Sciatic nerve (tissue), 2 donors: ENCODE measurements at places on chromosomes 7 and 10.

DNA sequence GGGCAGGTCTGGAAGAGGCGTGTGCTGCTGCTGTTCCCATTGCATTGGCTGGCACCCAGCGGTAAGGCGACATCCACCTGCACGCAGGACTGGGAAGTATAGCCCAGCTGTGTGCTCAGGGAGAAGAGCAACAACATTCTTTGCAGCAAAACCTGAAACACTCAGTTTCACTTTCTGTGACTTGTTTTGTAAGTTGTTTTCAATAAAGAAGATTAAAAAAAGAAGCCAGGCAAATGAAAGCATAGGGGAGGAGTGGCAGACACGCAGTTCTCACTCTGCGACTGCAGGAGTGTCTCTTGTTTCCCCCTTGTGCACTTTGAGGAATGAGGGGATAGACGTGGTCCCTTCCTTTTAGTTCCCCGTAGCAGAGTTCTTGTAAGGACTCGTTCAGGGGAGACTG, 5.8 kb downstream of the FBH1 start:
- DNase-seq, result no peak

- DNase-seq, result no peak
These were observed 184.5 kb upstream of the INHBA start for GRCh38 chr7:41887416-41887815.

DNA sequence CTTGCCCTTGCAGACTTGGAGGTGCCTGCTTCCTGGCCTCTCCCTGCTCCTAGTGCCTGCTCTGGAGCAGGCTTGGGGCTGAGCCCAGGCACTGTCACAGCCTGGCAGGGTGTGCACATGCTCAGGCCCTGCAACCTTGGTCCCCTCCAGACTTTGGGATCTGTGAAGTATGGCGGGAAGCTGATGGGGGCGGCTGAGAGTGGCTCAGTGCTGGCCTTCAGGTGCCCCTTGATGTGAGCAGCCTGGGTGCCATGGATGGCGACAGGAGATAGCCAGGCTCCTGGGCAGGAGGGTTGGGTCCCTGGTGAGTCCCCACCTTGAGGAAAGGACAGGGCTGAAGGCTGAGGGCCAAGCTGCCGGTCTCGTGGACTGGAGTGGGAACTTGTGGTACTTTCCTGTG, 700.4 kb upstream of the KCND2 start:
- DNase-seq, result no peak

DNA sequence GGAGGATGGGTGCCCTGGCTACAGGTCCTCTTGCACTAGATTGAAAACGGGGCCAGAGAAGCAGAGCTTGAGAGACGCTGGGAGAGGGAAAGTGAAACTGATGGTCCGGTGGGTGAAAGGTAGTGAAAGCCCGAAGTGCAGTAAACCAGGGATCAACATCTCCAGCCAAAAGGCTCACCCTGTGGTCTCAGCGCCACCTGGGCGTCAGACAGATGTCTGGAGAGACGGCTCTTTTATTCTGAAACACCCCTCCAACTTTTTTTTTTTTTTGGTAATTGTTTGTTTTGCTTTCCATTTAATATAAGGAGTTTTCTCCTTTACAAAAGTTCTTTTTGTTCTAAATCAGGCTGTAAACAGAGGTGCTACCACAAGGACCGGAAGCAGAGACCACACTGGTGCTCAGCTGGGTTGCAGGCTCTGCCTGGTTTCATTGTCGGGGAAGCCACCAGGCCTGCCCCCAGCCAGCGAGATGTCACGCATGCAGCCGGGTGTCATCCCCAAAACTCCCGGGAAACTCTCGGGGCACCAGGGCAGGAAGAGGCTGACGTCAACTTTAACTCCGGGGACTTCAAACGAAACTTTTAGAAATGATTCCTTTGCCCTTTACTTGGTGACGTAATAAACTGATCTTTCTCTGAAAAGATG, 11.2 kb downstream of the IL2RA start:
- DNase-seq, result peak; percentile 74

DNA sequence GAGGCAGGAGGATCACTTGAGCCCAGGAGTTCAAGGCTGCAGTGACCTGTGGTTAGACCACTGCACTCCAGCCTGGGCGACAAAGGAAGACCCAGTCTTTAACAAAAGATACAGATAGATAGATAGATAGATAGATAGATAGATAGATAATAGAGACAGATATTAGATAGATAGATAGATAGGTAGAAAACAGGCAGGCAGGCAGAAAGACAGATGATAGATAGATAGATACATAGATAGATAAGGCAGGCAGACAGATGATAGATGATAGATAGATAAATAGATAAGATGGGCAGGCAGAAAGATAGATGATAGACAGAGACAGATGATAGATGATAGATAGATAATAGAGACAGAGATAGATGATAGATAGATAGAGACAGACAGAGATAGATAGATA, 54.5 kb downstream of the TMEM130 start:
- no peak for DNase-seq

DNA sequence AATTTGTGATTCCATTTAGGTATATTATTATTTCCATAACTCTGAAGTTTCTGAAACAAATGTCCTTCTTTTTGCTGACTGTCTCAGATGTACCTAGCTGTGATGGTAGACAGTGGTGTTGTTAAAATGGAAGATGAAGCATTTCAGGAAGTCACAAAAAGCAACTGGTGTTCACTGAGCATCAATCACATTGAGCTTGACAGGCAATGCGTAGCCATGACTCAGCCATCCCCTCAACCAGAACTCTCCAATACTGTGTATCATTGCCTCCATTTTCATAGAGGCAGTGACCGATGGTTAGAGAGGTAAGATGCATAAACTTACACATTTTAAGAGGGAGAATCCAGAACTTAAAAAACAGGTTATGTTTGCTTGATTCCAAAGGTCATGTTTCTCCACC, 434.0 kb downstream of the INHBA start:
- no peak for DNase-seq

DNA sequence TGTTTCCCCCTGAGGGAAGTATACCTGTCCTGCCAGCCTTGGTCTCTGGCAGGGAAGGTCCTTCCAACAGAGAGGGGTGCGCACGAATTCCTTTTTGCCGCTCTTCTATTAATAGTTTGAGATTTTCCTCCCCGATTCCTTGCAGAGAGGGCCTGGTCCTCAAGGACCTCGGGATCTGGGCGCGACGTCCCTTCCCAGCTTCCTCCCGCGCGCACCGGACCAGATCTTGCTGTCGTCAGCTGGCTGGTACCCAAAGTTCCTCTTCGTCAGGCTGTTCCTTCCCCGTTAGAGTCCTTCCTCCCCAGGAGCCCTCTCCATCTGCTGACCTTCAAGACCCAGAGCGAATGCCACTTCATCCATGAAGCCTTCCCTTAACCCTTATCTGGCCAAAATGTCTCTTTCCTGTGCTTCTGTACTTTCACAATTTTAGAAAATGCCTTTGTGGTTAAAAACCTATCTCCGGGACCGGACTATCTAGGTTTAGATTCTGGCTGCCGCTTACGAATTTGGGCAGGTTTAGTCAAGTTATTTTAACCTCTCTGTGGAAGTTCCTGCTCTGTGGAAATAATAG, 851 bp upstream of the GOT1 start:
- DNase-seq, result peak; percentile 83

DNA sequence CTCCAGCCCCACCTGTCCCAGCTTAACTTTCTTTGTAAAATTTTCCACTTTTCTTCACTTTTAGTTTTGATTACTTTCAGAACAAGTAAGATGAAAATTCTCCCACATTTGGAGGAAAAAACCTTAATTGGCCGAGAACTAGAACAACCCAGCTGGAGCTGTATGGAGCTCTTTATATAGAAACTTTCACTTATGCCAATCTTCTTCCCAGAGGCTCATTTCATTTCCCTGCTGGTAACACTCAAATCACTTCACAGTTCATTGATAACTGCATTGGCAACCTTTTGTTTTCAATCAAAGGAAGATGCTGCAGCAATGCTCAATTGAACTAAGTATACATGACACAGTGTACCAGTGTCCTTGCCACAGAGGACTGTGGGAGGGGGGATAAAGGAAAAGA, 176.2 kb upstream of the NOBOX start:
- DNase-seq, result no peak

DNA sequence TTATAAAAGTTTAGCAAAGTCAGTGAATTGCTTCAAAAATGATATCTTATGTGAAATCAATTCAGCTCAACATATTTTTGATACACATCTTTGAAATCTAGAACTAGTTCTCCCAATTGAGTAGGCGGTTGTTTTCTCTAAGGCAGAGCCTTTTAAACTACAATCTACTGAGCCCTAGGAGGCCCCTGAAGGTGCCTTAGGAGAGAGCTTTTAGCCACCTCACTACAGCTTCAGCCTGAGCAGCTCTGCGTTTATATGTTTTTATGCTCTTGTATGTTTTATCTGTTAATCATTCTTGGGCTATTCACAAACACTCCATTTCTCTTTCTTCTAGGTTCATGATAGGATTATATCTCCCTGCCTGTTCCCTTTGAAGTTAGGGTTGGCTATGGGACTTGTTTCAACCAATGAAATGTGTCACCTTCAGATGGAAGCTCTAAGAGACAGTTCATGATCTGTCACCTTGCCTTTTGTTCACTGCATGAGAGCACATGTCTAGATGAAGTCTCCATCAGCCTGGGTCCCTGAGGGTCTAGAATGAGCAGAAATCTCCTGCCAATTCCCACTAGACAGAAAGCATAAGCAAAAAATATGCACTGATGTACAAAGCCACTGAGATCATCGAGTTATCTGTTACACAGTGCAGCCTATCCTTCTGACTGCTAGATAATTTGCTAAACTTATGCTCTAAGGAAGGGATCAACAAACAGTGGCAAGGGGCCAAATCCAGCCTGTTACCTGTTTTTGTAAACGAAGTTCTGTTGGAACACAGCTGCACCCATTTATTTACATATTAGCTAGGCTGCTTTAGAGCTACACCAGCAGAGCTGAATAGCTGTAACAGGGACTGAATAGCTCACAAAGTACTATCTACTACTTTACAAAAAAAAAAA, 128.5 kb upstream of the CDK1 start:
- no peak for DNase-seq

DNA sequence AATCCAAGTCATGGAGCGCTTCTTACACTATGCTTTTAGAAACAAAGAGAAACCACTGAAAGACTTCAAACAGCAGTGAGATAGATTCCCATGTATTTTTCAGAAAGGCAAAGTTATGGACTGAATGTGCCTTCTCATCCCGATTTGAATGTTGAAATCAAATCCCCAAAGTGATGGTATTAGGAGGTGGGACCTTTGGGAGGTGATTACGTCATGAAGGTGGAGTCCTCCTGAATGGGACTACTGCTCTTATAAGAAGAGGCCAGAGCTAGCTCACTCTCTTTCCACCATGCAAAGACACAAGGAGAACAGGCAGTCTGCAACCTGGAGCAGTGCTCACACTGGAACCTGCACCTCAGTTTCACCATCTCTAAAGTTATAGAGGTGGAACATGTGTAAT, 1279.8 kb downstream of the GATA3 start:
- DNase-seq, result no peak

DNA sequence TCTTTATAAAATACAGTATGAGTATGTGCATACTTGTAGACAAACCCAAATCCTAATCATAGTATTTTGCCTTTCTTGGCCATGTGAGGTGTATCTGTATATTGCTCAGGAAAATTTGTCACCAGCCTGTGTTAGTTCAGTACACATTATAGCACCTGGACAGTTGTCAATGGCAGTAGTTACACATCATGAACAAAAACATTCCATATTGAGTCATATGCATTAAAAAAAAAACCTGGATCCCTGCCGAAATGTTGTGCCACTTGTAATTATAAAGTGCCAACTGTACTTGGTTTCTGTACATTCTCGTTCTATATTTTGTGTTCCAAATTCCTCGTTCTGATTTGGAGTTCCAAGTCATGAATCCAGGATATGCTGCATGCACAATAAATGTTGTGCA, 410.4 kb downstream of the INHBA start:
- DNase-seq, result no peak

- DNase-seq, result no peak
These were observed 53.9 kb downstream of the CUBN start for GRCh38 chr10:17075533-17076359.

GRCh38 chr7:133795068-133795665, 332.0 kb upstream of the LRGUK start:
- no peak for DNase-seq

- DNase-seq, result no peak
These were observed 28.7 kb downstream of the TMEM106B start for GRCh38 chr7:12239806-12240205.

DNA sequence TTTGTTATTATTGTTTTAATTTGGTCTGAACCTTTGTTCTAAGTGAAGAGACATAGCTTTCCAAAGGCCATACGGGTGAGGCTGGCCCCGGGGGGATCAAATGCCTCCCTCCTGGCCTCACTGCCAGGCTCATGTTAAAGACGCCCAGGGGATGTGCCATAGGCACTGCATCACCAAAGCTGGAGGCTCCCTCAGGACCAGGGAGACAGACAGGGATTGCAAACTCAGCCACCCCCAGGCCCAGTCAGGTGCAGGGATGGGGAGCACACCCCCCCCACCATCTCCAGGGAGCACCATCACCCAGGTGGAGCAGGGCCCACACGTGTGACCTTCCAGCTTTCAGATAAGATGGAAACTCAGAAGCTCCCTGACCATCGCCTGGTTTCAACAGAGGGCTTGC, 96.0 kb upstream of the DNAAF5 start:
- no peak for DNase-seq

DNA sequence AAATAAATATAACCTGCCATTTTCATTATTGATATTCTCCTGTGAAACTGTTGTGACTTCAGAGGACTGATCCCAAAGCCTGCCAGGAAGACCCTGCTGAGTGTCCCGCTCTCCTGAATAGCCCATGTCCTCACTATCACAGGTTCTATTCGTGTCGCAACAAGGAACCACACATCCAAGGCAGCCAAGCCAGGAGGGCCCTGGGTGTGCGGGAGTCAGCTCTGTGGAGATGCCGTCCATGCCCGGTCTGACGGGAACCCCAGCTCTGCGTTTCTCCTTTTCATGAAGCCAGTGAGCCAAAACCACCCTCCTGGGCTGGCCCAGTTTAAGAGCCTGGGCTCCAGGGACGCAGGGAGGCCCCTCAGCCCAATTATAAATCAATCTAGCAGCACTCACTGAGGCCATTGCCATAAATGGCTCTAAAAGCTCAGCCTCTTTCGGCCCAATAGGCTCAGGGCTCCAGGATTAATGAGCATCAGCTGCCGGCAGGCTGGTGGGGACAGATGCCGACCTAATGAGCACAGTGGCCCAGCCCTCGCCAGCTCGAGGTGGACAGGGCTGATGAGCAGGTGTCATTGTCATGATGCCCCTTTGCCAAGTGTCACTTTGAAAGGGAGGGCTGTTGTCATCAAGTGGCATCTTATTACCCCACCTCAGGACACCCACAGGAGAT, 177.9 kb downstream of the PLXNA4 start:
- no peak for DNase-seq

DNA sequence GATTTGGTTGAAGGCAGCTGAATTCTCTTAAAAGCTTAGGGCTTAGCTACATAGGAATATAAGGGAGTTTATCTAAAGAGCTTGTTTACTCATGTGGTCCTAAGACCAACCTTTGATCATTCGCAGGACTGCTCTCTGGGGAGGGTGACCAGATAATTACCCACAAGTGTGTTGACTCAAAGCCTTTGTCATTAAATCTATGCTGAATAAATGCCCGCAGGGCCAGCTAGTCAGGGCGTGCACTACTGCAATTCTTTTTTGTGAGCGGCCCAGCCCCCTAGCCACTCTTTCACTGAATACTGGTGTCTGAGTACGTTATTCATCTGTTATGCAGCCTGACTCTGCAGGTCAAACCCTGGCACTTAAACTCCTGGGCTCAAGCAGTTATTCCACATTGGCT, 69.6 kb downstream of the AKAP9 start:
- DNase-seq, result no peak
